ENCODE measurements at places on chromosomes 3 and 15.

- no peak for DNase-seq
Observed at GRCh38 chr3:40771112-40771511, 246.4 kb downstream of the ZNF621 start.

DNA sequence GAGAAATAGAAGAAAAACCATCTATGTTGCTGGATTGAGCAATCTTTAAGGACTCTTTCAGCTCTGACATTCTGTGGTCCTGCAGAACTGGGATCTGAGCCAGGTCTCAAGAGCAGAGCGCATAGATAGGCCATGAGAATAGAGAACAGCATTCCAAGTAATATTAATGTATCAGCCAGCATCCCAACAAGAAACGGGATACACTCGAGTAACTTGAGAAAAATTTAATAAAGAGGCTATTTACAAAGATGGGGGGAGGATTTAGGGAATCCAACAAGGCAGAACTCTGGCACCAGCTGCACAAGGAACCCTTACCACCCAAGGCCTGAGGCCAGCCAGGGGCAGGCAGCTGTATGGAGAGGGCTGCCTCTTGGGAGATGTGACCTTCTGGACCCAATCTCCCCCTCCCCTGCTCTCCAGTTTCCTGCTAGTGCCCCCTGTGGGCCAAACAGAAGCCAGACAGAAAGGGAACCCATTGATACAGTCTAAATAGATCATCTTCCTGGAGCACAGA is 8.2 kb downstream of the TMOD2 start:
- DNase-seq, result no peak

DNA sequence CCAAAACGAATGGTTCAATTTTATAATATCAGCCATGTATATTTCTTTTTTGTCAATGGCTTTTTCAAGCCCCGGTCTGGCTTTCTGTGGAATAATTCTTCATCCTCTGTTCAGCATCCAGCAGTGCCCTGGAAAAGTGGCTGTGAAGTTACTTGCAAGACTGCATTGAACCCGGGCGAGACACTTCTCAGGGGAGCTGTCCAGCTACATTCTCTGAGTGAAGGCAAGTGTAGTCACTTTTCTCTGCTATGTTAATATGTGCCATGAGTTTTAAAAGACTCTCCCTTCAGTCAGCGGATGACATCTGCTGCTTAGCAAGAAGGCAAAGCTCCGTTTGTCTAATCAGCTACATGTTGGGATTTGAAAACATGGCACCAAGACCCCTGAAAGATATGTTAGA is 81.3 kb upstream of the RGMA start:
- DNase-seq, result no peak

DNA sequence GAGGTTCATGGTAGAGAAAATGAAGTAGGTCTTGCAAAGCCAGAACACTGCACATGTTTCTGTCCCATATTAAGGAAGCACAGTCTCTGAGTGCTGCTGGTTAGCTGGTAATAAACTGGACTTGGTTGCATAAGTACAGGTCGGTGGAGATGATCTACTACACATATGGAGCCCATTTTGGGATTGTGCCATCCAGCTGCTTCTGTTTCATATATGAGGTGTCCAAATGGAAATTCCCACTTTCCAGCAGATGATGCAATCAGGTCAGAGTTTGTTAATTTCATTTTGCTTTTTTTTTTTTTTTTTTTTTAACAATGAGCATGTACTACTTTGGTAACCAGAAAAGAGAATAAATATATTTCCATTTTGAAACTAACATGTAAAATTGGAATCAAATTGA is 122.6 kb downstream of the SATB1 start:
- no peak for DNase-seq

DNA sequence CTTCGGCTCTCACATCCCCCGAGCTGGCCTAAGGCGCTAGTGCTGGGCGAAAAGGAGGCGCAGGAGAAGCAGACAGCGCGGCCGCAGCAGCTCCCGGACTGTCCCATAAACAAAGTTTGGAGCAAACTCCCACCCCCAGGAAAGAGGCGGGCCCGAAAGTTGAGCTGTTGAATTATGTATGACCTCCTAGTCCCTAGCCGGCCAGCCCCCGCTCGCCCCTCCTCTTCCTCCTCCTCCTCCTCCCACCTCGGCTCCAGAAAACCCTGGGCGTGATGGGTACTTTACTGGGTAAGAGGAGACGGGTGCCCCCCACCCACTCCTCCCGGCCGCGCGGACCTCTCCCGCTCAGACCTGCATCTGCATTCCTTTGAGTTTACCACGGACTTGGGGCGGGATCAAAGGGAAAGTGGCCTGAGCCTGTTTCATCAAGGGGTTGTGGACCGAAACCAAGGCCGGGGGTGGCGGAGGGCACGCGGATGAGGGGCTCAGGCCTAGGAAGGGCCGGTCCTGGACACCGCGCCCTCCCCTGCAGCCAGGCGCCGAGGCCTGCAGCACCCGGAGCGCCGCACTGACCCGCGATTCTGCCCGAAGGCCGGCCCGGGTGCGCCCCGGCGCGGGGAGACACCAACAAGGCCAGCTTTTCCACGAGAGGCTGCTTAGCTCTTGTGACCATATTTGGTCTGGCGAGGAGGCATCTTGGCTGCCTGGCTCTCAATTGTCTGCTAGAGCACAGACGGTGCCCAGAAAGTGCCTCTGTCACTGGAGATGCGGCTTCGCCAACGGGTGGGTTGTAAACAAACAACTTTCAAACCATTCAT is at the start of gene WWTR1:
Gene WWTR1, minus strand, starts transcription at position 100 of the 818 bp plus-strand sequence. CDS start 719 bp downstream, outside the sequence.
- peak; percentile 35 for DNase-seq

DNA sequence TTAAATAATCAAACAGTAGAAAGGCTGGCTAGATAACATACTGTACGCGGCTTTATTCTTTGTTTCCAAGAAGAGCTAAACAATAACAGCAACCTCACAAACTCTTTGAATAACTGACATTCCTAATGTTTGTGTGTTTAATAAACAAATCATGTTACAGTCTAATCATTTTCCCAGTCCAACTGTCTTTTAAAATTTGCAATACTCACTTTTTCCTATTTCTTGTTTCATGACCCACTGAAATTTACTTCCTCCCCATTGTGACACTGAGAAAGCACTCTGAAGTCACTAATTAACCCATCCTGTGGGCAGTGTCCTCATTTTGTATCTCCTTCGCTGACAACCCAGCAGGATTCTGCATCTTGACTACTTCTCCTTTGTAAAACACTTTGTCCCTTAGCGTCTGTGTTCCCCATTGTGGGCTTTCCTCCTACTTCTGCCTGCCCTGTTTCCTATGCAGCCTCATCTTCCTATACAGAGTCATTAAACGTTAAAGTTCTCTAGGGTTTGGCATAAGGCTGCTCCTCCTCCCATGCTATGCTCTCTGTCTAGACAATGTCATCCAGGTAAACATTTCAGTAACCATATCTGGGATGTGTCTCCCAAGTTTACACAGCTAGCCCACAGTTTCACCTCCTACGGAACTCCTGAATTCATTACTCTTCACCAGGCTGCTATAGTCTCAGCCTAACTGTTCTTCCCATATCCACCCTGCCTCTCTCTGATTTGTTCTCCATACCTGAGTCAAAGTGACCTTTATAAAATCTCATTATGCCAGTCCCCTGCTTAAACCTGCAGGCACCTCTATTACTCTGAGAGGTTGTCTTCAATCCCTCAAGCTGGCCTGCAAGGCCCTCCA is 148.9 kb downstream of the GREM1 start:
- DNase-seq, result no peak

GRCh38 chr15:74906067-74906449 is 593 bp downstream of the FAM219B start:
- peak; percentile 23 for DNase-seq

DNA sequence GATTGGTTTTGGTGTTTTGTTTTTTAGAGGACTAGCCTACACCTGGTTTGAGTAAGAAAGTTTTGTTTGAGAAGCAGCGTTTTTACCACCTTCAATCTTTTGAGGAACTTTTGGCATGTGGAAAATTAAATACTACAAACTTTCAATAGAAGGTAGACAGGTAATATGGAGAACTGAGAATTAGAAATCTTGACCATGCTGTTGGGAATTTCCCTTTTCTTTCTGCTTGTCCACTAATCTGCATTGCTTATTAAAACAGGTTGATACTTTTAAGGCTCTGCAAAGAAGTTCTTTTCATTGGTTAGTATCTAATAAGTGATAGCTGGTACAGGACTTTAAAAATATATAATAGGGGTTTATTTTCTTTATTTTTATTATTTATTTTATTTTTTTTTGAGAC is 31.9 kb downstream of the UBE2E1 start:
- DNase-seq, result no peak

All from CD4-positive, alpha-beta T cell treated with Interleukin-17A for 1 hour (primary cell).